ENCODE measurements at places on chromosomes 3 and 15.

DNA sequence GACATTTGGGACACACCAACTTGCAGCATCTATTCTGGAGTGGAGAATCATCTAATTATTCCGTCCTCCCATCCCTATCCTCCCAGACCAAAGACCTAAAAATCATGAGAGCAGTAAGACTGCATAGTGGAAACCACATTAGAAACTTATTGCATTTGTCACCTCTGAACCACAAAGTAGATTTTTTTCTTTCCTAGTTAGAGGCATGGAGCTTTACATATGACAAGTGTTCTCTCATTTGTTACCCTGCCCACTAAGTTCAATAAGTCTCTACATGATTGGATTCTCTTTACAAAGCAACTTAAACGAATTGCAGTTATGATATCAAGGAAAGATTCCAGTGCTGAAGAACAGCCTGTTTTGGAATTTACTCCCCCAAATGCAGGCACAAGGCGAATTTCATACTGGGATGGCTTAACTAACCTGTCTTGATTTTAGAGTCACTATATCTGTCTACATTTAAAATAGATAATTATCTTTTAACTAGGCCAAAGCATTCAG, 42.3 kb upstream of the LRRFIP2 start:
- DNase-seq: no peak

DNA sequence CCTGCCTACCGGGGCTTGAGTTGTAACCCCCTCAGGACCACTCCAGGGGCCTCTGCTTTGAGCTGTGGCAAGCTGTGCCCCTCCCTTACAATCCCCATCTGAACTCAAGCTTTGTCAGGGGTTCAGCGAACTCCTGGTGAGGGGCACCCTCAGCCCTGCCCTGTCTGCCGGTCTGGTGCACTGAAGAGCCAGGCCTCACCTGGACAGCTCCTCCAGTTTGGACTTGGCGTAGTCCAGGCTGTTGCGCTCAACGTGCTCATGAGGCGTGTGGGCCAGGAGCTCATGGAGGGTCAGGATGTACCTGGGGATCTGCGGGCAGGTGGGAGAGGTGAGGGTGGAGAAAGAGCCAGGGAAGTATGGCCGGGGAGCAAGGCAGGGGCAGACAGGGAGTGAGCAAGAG, 59.4 kb downstream of the RASGRF1 start:
- DNase-seq: no peak

DNA sequence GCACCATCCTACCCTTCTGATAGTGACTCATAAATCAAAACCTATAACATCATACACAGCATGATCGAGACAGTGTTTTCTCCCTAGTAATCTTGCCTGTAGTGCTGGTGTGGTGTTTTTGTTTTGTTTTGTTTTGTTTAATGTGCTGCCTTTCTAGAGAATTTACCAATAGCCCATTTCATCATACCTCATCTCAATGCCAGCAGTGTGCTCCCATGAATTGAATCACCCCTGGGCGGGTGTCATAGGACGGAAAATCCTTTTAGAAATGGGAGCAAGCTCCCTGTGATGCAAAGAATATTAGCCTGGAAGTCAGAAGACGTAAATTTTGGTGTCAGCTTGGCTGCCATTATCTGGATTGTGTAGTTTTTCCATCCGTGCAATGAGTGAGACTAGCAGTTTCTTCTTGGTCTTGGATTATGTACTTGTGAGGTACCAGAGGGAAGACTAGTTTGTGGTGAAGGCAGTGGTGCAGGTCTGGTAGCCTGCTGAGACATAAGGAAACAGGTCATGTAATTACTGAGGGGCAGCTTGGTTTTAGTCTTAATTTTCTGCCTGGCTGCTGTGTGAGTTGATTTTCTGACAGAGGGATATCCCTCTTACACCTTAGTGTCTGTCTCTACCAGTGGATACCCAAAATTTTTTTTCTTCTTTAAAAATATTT, 29.9 kb downstream of the IGSF10 start:
- no peak for DNase-seq

DNA sequence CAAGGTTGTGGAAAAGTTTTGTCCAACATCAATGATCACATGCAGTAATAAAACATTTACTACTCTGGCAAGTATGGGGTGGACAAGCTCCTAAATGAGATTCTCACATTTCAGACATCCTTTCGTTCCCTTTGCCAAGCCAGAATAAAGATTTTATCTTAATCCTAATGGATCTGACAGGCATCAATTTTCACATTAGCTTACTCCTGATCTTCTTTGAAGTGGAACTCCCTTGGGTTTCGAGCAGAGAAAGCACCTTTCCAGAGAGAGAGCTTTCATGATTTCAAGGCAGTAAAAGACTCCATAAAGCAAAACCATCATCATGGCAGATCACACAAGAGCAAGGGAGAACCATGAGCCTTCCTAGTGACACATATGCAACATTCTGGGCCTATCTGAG, 27.3 kb upstream of the EID1 start:
- no peak for DNase-seq

GRCh38 chr15:76391847-76392246, 55.3 kb downstream of the ISL2 start:
- DNase-seq: no peak

GRCh38 chr3:142896201-142896755, 7.4 kb upstream of the PCOLCE2 start:
- DNase-seq: no peak

- DNase-seq: no peak
These were observed 384.3 kb upstream of the RARB start for GRCh38 chr3:25043749-25044148.

DNA sequence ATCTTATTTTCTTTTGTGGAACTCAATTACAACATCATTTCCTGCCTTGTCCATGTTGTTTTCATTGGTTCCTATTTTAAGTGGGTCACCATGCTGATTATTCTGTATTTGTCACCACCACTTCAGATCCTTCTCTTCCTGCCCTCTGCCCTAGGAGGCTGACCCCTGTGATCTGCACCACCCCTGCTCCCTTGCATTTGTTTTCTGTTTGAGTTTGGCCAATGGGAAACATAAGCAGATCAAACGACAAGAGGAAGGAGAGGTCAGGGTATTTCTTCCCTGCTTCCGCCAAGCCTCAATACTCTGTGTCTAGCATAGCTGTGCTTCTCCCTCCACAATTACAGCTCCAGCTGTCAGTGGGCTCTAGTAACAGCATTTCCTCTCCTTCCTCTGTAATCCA, 71.6 kb downstream of the IMPG2 start:
- DNase-seq: no peak

DNA sequence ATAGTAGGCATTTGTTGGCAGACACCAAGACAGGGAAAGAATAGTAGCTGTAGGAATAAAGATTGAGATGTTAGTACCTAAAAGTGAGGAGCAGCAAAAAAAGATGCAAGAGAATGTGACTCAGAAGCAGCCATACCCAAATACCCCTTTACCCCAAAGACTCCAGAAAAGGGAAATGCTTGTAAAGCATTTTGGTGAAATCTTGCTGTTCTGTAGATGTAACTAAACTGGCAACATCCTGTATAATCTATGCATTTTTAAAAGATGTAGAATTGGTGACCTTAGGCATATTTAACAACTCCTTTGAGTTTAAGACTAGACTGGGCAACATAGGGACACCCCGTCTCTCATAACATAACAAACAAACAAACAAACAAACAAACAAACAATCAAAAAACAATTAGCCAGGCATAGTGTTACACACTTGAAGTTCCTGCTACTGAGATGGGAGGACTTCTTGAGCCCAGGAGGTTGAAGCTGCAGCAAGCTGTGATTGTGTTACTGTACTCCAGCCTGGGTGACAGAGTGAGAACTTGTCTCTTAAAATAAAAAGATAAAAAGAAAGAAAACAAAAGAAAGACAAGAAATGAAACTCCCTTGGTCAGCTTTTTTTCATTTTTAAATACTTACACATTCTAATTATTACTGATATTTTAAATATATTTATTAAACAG, 361.5 kb upstream of the KCNH8 start:
- DNase-seq: no peak

DNA sequence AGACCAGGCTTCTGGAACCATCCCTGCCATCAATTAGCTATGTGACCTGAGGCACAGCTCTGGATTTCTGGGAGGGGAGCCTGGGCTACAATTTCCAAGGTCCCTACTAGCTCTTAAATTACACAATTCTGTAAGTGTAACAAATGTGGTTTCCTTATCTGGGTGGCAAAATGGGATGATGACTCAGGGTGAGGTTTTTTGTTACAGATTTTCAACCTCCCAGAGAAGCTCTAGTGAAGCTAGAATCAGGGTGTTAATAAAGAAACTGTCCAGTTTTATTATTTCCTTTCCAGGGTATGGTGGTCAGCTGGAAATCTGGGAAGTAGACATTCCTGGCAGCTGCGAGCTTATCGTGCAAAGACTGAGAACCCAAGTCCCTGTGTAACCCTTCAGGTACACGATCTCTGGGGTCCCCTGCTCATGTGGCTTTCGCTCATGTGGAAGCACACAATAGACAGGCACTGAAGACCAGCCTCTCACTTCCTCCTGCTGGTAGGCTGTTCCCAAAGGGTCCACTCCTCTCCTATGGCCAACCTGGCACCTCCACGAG, 7.3 kb downstream of the RAB27A start:
- DNase-seq: no peak

DNA sequence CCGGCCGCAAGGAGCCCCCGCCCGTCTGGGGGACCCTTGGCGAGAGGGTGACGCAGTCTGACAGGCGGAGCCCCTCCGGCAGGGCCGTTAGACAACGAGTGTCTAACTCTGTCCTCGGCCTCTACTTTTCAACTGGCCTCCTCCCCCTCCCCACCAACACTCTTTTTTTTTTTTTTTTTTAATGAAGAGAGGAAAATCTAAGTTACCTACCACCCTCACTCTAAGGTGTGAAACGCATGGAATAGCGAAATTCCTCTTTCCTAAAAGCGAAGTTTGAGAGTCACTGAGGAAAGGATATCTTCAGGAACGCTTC, 521 bp upstream of the SUSD5 start:
- no peak for DNase-seq

- no peak for DNase-seq
These were observed 767.7 kb upstream of the CFAP20DC start for GRCh38 chr3:59817511-59817910.

DNA sequence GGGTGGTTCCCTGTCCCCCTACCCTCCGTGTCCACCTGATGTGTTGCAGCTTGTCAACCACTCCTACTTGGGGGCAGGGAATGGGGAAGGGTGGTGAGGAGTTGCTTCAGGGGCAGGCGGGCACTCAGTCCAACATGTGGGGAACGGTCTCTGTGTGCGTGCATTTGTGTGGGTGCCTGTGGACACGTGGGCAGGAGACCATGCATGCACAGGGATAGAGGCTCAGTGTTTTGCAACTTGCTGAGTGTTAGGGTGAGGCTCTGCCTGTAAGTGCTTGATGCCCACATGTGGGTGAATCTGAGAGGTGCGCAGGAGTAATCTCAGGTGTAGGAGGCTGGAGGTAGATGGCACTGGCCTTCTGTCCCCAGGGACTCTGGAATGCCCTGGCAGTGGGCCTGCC, 24.4 kb upstream of the TMEM115 start:
- no peak for DNase-seq

DNA sequence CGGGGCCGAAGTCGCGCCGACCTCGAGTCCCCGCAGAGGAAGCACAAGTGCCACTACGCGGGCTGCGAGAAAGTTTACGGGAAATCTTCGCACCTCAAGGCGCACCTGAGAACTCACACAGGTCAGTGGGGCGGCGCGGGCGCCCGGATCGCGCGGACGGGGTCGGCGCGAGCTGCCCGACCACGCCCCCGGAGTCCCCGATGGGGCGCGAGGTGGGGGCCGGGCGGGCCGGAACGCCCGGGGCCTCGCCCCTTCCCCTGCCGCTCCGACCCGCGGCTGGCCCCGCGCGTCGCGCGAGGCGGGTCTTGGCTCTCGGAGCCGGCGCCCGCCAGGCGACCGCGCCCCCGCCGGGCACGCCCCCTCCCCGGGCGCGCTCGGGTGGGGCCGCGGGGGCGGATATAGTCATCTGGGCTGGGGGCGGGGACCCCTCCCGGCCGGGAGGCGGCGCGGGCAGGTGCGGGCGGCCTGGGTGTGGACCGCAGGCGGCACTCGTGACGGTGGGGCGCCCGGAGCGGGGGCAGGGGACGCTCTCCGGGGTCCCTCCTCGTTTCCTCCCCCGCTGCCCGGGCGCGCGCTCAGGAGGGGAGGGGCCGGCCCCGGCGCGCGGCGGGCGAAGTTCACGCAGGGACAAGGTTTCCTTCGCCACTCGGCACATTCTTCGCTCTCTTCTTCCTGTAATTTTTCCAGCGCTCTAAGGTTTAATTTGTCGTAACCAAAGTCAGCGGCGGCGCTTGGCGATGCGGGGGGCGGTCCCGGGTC, 1.2 kb downstream of the KLF13 start:
- DNase-seq: no peak

DNA sequence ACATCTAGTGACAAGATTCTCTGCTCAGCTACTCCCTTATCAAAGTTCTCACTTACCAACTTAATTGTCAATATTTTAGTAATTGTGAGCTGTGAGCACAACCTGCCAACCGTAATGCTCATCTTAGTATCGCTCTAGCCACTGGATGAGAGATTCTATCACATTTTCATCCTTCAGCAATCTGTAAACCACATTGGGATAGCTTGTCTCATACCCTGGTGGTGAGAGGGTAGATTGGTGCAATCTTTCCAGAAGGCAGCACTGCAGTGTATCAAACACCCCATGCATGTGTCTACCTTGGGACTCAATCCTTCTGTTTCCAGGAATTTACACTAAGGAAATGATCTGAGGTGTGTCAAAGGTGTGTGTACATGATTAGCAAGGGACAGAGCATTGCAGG, 18.9 kb upstream of the ATP8B4 start:
- no peak for DNase-seq

GRCh38 chr3:25548836-25549235, 115.9 kb downstream of the TOP2B start:
- no peak for DNase-seq

DNA sequence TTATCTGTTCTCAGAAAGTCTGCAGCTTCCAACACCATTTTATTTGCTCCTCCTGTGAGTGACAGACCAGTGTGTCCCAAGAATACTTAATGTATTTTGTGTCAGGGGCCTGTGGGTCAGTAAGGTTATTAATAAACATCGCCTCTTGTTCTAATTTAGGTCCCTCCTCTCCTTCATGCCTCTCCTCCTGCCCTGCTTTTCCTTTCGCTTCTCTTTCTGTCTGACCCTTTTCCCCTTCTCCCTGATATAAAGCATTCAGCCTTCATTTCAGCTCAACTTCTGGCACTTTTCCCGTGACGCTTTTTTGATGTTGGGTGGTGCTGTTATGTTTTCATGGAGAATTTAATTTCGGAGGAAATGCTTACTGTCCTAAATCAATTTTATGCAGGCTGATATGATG, 29.7 kb upstream of the NR2F2 start:
- no peak for DNase-seq

DNA sequence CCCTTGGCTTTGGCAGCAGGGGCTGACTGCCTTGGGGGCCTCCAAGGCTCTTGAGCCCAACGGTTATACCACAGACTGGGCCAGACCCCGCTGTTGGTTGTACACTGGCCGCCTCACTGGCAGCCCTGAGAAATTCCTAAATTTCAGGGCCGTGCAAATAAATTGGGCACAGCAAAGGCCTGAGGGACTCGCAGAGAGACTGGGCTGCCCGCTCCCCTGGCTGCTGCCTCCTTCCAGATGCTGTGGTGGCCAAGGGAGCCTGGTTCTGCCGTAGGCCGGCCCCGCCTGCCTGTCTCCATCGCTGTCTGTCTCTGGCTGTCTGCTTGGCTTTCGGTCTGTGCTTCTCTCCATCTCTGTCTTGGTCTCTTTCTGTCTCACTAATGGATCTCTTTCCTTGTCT, 9.0 kb downstream of the FBLN2 start:
- no peak for DNase-seq

GRCh38 chr3:5185093-5185673, 2.3 kb upstream of the EDEM1 start:
- DNase-seq: no peak
